ENCODE measurements at places on chromosomes 7 and 10. TPM values are rescaled to one million over a fixed set of nuclear protein-coding genes. Genes with fewer than 3 reads are reported as not detected.
A peak's percentile ranks its signal among the peaks of the same experiment; 100 is the strongest.

- peaks cover 26% of the 10 kb centered on the region for H3K27me3 ChIP-seq
- DNase-seq: no peak
- H3K4me1 ChIP-seq: no peaks in the 10 kb centered on the region
- H3K4me3 ChIP-seq: no peak overlapping the region
- no peaks in the 10 kb centered on the region for H3K36me3 ChIP-seq
Measured at GRCh38 chr10:100724531-100725027, 20.8 kb upstream of the PAX2 start.

DNA sequence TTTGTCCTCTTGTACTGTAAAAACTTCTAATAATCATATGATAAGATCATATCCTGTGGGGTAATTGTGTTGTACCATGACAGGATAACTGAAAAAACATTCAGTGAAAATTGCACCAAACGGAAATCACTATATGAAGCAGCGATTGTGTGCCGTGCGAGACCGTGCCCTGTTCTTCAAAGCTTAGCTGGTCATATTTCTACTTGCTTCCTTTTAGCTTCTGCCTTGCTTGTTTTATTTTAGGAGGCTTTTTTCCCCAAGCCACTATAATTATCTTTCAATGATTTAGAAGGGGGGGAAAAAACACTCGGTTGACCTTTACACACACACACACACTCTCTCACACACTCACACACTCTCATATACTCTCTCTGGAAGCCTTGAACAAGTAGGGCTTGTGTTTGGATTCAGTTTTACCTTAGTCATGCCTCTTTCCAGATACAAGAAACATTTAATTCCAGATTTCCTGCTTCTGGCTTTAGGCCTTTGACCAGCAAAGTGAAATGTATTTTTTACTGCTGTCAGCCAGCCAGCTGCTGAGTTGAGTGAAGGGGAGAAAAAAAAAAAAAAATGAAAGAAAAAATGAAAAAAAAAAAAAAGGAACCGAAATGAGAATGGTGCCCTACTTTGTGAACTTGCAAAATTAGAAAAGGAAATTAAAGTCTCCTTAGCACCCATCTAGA is 181.4 kb downstream of the ARID5B start:
- H3K4me1 ChIP-seq: no peaks in the 10 kb centered on the region
- H3K36me3 ChIP-seq: no peaks in the 10 kb centered on the region
- H3K27me3 ChIP-seq: no peaks in the 10 kb centered on the region
- no peak for DNase-seq
- no peak overlapping the region for H3K27ac ChIP-seq
- H3K4me3 ChIP-seq: no peak overlapping the region

- DNase-seq: no peak
- no peak overlapping the region for H3K27ac ChIP-seq
- no peaks in the 10 kb centered on the region for H3K4me1 ChIP-seq
- no peak overlapping the region for H3K4me3 ChIP-seq
- H3K27me3 ChIP-seq: peaks cover 9% of the 10 kb centered on the region
- H3K36me3 ChIP-seq: no peaks in the 10 kb centered on the region
Measured at GRCh38 chr10:24451325-24451820, 242.4 kb downstream of the KIAA1217 start.

DNA sequence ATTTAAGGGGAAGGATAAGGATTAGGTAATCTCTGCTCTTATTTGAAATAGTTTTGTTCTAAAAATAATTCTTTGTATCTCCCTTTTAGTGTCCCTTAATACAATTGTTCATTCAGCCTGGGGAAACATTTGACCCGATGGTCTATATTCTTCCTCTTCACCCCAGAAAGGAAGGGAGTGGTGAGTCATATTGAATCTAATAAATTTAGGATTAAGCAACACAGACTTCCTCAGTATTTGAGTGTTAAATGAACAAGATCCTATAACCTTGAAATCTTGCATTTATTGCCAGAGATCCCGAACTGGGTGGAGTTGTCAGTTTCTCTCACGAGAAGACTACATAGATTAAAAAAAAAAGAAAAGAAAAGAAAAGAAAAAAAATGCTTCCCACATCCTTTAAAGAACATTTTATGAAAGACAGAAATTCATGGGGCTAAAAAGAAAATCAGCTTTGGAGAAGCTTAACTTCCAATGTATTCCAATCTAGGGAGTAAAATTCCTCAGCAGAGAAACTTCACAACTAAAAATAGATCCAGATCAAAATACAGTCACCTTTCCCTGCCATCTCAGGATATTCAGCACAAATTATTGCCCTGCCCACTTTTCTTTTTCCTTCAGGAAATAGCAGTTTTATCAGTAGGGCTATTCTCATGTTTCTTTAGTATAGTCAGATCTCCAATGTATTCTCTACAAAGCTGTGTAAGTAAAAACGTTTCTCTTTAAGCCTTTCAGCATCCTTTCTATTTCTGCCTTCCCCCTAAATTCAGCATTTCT is 82.2 kb downstream of the SEMA3D start:
- no peak overlapping the region for H3K27ac ChIP-seq
- no peaks in the 10 kb centered on the region for H3K36me3 ChIP-seq
- no peaks in the 10 kb centered on the region for H3K27me3 ChIP-seq
- no peak overlapping the region for H3K4me3 ChIP-seq

DNA sequence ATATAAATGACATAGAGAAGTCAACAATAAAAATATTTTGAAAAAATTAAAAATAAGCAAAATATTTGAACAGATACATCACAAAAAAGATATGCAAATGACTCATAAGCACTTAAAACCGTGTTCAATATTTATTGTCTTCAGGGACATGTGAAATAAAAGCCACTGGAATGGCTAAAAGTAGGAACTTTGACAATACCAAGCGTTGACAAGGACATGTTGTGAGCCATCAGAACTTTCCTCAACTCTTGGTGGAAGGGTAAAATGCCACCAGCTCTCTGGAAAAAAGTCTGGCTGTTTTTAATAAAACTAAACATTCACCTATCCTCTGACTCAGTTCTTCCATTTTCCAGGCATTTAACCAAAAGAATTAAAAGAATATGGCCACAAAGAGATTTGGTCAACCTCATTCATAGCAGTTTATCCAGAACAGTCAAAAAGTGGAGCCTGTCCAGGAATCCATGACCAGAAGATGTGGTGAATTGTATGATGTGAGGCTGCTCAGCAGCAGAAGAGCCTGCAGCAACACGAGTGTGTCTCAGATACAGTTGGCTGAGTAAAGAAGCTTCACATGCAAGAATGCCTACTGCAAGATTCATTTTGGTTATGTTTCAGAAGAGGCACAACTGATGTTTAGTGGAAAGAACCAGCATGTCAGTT is 7.1 kb upstream of the KLF6 start:
- DNase-seq: no peak
- H3K4me1 ChIP-seq: 0 out of 3 replicates have a peak, but pooled peaks cover 2% of the 10 kb centered on the region
- no peaks in the 10 kb centered on the region for H3K27me3 ChIP-seq

DNA sequence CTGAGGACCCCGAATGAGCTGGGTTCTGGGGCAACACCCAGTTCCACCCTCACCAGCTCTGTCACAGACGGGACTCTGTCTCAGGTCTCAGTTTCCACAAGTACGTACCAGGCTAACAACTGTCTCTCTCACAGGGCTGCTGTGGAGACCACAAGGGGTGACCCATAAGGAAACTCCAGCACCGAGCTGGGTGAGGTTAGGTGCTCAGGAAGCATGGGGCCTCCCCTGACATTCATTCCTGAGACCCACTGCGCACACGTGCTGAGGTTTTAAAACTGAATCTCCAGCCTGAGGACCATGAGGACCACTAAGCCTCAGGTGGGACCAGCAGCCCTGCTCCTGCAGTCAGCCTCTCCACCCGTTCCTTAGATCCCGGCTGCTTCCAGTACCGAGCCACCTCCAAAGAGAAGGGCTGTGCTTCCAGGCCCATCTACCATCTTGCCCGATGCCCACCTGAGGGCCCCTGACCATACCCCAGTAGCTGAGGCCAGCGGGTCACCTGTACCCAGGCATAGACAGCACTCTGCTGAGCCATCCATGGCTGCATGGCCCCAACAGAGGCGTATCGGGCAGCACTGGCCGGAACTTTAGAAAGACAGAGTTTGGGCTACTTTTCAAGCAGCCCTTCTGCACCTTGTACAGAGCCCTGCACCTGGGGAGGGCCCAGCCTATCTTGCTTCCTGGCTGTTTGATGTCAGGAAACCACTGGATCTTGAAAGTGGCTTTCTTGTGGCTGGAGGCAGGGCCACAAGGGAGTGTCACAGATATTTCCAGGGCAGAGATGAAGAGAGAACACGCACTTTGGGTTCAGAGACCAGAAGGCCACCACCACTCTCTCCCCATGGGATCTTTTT is 18.7 kb downstream of the HSPA12A start:
- no peaks in the 10 kb centered on the region for H3K36me3 ChIP-seq
- no peaks in the 10 kb centered on the region for H3K4me1 ChIP-seq
- H3K4me3 ChIP-seq: no peak overlapping the region
- no peak for DNase-seq
- peaks cover 40% of the 10 kb centered on the region for H3K27me3 ChIP-seq

DNA sequence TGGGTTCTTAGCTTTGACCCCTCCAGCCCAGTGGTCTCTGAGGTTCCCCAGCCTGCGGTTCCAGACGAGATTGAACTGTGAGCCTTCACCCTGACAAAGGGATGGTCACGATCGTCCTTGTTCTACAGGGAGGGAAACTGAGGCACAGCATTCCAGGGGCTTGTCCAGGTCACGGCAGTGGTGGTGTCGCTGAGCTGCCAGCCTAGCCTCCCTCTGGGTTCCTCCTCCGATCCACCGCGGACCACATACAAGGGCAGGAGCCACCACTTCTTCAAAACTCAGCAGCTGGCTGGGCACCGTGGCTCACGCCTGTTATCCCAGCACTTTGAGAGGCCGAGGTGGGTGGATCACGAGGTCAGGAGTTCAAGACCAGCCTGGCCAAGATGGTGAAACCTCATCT is 35.8 kb downstream of the ELFN1 start:
- no peak overlapping the region for H3K4me3 ChIP-seq
- H3K4me1 ChIP-seq: peaks cover 17% of the 10 kb centered on the region
- no peaks in the 10 kb centered on the region for H3K36me3 ChIP-seq
- H3K27ac ChIP-seq: no peak overlapping the region

GRCh38 chr7:105530546-105530945 is 1.5 kb upstream of the RINT1 start:
- H3K27ac ChIP-seq: no peak overlapping the region
- H3K36me3 ChIP-seq: peaks cover 25% of the 10 kb centered on the region
- no peaks in the 10 kb centered on the region for H3K27me3 ChIP-seq
- H3K4me3 ChIP-seq: no peak overlapping the region

- peaks cover 6% of the 10 kb centered on the region for H3K27me3 ChIP-seq
- H3K4me3 ChIP-seq: no peak overlapping the region
- H3K4me1 ChIP-seq: no peaks in the 10 kb centered on the region
- no peak for DNase-seq
Measured at GRCh38 chr10:77500754-77501151, 136.9 kb downstream of the KCNMA1 start.

DNA sequence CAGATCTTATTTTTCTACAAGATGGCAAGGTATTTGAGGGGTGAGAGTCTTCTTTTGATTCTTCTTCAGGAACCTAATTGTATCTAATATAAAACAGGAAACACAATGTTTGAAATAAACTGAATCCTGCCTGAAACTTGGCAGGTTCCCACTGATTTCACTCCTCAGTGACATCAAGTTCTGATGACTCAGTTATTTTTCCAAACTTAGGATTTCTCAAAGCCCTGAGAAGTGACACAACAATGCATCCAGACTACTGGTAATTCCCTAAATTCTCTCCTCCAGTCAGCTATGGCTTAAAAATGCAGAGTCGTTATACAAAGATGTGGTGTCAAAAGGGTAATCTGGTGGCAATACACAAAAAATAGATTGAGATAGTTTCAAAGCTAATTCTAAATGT is 80.9 kb downstream of the ABLIM1 start:
- H3K36me3 ChIP-seq: no peaks in the 10 kb centered on the region
- no peak overlapping the region for H3K27ac ChIP-seq
- no peaks in the 10 kb centered on the region for H3K27me3 ChIP-seq
- no peak overlapping the region for H3K4me3 ChIP-seq
- no peaks in the 10 kb centered on the region for H3K4me1 ChIP-seq

GRCh38 chr10:77032188-77032570 is 605.4 kb downstream of the KCNMA1 start:
- H3K27me3 ChIP-seq: no peaks in the 10 kb centered on the region
- H3K27ac ChIP-seq: no peak overlapping the region
- no peaks in the 10 kb centered on the region for H3K36me3 ChIP-seq
- H3K4me3 ChIP-seq: no peak overlapping the region

- peaks cover 46% of the 10 kb centered on the region for H3K36me3 ChIP-seq
- DNase-seq: no peak
- no peak overlapping the region for H3K27ac ChIP-seq
- no peaks in the 10 kb centered on the region for H3K27me3 ChIP-seq
- H3K4me1 ChIP-seq: no peaks in the 10 kb centered on the region
Measured at GRCh38 chr7:5204546-5204945, 14.5 kb downstream of the WIPI2 start.

DNA sequence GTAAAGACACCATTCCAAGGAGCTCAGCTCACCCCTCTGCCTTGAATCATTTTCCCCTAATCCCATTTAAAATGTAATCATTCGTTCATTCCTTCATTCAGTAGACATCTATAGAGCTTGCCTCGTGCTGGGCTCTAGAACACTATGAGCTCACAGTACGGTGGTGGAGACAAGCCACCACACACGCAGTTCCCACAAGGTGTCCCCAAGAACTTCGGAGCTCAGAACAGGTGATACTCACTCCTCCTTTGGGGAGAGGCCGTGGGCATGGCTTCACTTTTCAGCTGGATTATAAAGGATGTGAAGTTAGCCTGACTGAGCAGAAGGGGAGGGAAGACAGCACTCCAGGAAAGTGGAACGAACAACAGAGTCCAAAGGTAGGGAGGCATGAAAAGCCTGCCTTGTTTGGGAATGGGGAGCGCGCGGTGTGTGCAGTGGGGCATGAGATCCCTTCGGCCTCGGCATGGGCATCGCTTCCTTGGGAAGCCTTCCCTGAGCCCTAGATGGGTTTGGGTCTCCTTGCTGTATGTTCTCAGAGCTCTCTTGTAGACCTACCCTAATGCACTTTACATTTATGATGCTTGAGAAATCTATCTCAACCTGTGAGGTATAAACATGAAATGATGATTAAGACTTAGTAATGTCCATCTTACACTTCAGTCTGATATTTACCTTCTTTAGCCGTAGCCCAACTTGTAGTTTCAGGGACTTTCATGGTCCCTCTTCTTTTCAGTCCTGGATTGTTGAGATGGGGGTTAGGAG is 809 bp upstream of the OGA start:
- peak overlapping the region; percentile 99 for H3K27ac ChIP-seq
- H3K4me1 ChIP-seq: peaks cover 17% of the 10 kb centered on the region
- peak overlapping the region; percentile 98 for H3K4me3 ChIP-seq
- H3K27me3 ChIP-seq: no peaks in the 10 kb centered on the region
- DNase-seq: peak; percentile 28

CRCP gene
- 43.4 TPM for total RNA-seq

BMPR1A gene
- total RNA-seq: 15.6 TPM

ENO4 gene
- total RNA-seq: not detected

GRM8 gene
- total RNA-seq: not detected

ELFN1 gene
- total RNA-seq: 0.45 TPM

CALML3 gene
- total RNA-seq: not detected

FLNC gene
- total RNA-seq: 148 TPM

PVRIG gene
- total RNA-seq: 0.64 TPM

VSIR gene
- 15.2 TPM for total RNA-seq

OIT3 gene
- total RNA-seq: not detected

METTL27 gene
- 0.42 TPM for total RNA-seq

SGMS1 gene
- total RNA-seq: 94.0 TPM

Data from K562 (cell line).